ENCODE measurements at places on chromosomes 4 and X. TPM values are rescaled to one million over a fixed set of nuclear protein-coding genes. Genes with fewer than 3 reads are reported as not detected.
A peak's percentile ranks its signal among the peaks of the same experiment; 100 is the strongest.

DNA sequence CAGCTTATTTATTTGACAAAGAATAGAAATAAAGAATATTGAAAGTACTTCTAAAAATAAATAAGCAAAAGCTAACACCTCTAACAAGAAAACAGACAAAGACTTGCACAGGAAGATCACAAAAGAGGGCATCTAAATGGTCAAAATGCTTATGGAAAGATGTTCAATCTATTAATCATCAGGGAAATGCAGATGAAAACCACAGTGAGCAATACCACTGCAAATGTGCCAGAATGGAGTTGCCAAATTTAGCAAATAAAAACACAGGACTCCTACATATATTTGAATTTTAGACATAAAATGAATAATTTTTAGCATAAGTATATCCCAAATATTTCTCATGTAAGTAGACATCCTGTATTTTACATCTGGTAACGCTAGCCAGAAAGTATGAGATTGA is 56.1 kb upstream of the HPGD start:
- H3K4me3 ChIP-seq, result no peak overlapping the region
- H3K4me1 ChIP-seq, result no peaks in the 10 kb centered on the region
- H3K27ac ChIP-seq, result no peak overlapping the region
- DNase-seq, result no peak

DNA sequence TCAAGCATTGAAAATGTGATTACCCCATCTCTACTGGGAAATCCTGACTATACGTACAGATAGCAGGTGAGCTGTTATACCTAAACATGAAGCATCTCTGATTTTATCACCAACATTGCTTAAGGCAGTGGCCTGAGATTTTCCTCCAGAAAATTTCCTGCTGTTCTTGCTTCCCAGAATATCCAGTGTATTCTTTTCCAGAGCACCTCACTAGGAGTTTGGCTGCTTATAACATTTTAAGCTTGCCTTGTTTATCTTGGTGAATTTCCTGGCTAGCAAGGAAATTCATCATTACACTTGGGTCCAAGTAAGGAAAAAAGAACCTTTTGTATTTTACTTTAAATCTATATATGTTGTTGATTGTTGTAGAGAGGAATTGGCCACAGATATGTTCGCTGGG is 73.0 kb upstream of the CLCN4 start:
- no peaks in the 10 kb centered on the region for H3K36me3 ChIP-seq
- H3K4me3 ChIP-seq, result no peak overlapping the region
- no peaks in the 10 kb centered on the region for H3K27me3 ChIP-seq
- no peak overlapping the region for H3K27ac ChIP-seq
- no peak for DNase-seq

GRCh38 chrX:138845786-138846185 is 134.3 kb upstream of the FGF13 start:
- no peak for DNase-seq
- H3K27ac ChIP-seq, result no peak overlapping the region
- no peaks in the 10 kb centered on the region for H3K27me3 ChIP-seq
- no peaks in the 10 kb centered on the region for H3K36me3 ChIP-seq

- H3K4me3 ChIP-seq, result no peak overlapping the region
- no peak for DNase-seq
- H3K27me3 ChIP-seq, result no peaks in the 10 kb centered on the region
- H3K36me3 ChIP-seq, result no peaks in the 10 kb centered on the region
- H3K4me1 ChIP-seq, result no peaks in the 10 kb centered on the region
Observed at GRCh38 chr4:38519666-38520065, 144.3 kb upstream of the KLF3 start.

DNA sequence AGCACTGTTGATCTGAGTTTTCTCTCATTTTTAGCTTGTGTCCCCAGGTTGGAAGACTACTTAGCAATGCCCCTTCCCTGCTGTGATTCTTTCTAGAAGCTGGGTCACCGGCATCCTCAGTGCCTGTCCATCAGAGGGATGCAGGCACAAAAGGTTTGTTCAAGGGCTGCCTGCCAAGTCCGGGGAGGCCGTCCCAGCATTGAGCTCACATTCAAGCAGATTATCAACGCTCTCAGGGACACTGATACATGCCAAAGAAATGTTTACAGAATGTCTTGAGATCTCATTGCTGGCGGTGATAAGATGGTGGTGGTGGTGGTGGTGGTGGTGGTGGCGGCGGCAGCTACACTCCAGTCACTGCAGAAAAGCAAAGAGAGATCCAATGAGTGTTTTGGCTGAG is 79.6 kb upstream of the VCX3A start:
- DNase-seq, result no peak
- no peaks in the 10 kb centered on the region for H3K36me3 ChIP-seq
- H3K4me1 ChIP-seq, result no peaks in the 10 kb centered on the region

DNA sequence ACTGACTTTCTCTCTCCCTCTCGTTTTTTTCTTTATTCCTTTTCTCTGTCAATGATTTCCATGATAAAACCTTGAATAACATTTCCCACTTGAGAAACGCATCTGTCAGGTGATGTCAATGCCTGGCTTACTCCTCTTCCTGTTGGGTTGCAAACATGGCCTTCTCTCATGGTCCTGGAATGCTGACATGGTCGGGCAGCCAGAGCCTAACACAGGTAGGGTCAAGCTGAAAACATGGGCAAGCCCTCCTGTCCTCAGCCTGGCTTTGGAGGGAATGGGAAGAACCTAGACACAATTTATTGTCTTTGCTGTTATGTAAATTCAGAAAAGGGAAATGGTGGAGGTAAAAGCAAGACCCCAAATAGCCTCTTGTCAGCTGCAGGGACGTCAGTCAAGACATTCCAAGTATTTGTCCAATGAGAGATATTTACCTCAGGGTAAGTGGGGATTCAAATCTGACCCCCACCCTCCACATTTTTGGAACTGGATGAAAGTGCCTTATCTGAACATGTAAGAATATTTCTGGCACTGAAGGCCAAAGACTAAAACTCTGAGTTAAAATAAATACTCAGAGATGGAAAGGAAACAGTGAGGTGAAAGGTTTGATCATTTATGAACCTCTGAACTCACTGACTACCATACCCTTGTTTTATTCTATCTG is 473.8 kb downstream of the SPRY1 start:
- no peaks in the 10 kb centered on the region for H3K27me3 ChIP-seq
- no peak for DNase-seq
- H3K4me3 ChIP-seq, result no peak overlapping the region
- no peaks in the 10 kb centered on the region for H3K4me1 ChIP-seq

GRCh38 chr4:38605181-38605752 is 58.7 kb upstream of the KLF3 start:
- peaks cover 1% of the 10 kb centered on the region for H3K4me1 ChIP-seq
- no peaks in the 10 kb centered on the region for H3K27me3 ChIP-seq
- DNase-seq, result no peak
- no peak overlapping the region for H3K27ac ChIP-seq

DNA sequence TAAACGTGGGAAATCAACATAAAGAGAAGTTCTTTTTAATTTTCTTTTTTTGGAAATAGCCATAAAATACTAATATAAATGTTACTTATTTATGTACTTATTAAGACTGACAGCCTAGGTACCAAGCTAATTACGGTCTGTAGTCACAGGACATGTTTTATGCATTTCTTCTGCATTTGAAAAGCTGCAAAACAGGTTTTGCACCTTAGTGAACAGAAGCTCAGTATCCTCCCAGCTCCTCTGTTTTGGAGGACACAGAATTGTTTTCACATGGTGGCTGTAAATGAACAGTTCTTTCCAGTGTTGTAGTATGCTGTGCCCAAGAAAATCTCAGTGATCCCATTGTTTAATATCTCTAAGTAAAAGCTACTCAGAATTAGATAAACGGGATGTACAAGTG is 1788.0 kb upstream of the TENM3 start:
- H3K27ac ChIP-seq, result no peak overlapping the region
- H3K4me1 ChIP-seq, result no peaks in the 10 kb centered on the region
- H3K4me3 ChIP-seq, result no peak overlapping the region

GRCh38 chr4:79281566-79282359 is 44.1 kb downstream of the NAA11 start:
- H3K27ac ChIP-seq, result no peak overlapping the region
- H3K36me3 ChIP-seq, result no peaks in the 10 kb centered on the region
- H3K4me3 ChIP-seq, result no peak overlapping the region
- no peak for DNase-seq
- H3K27me3 ChIP-seq, result no peaks in the 10 kb centered on the region
- no peaks in the 10 kb centered on the region for H3K4me1 ChIP-seq

DNA sequence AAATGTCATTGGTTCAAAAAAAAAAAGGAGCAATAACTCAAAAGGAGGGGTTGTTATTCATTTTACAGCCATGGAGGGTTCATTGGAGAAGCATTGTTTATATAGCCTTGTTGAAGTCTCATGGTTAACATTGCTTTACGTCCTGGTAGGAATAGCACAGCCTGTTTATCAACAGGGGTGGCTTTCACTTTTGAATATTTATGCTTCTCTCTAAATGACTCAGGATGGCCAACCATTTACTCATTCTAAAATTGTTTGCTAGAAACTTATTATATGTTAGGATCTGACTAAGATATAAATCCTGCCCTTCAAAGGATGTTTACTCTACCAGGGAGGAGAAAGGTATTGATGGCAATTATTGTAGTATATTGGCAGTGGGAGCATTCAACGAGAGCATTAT is 534.1 kb upstream of the GALNTL6 start:
- H3K27me3 ChIP-seq, result no peaks in the 10 kb centered on the region
- H3K27ac ChIP-seq, result no peak overlapping the region
- DNase-seq, result no peak
- no peak overlapping the region for H3K4me3 ChIP-seq
- H3K36me3 ChIP-seq, result no peaks in the 10 kb centered on the region

- H3K27me3 ChIP-seq, result no peaks in the 10 kb centered on the region
- no peaks in the 10 kb centered on the region for H3K36me3 ChIP-seq
- H3K27ac ChIP-seq, result no peak overlapping the region
- DNase-seq, result no peak
Observed at GRCh38 chr4:88090898-88091297, 67.5 kb downstream of the ABCG2 start.

GRCh38 chr4:25847329-25847728 is 15.5 kb downstream of the SEL1L3 start:
- no peak overlapping the region for H3K27ac ChIP-seq
- no peaks in the 10 kb centered on the region for H3K27me3 ChIP-seq
- H3K4me1 ChIP-seq, result no peaks in the 10 kb centered on the region
- no peak for DNase-seq
- H3K36me3 ChIP-seq, result no peaks in the 10 kb centered on the region
- H3K4me3 ChIP-seq, result no peak overlapping the region

- H3K27ac ChIP-seq, result no peak overlapping the region
- no peak for DNase-seq
- H3K36me3 ChIP-seq, result no peaks in the 10 kb centered on the region
- H3K4me3 ChIP-seq, result no peak overlapping the region
- H3K27me3 ChIP-seq, result no peaks in the 10 kb centered on the region
Observed at GRCh38 chrX:127558811-127559210, 493.4 kb downstream of the ACTRT1 start.

DNA sequence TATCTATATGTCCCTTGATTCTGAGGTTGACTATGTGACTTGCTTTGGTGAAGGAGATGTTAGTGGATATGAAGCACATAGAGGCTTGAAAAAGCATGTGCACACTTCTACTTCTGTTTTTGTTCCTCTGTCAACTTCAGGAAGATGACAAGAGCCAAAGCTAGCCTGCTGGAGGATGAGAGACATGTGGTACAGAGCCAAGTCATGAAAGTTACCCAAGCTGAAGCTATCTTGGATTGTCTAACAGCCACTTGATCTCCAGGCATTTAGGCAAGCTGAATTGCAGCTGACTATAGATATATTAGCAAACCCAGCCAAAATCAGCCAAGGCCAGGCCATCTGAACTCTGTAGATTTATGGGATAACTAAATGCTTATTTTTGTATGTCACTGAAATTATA is 70.8 kb upstream of the DYNLT3 start:
- no peak overlapping the region for H3K27ac ChIP-seq
- no peaks in the 10 kb centered on the region for H3K4me1 ChIP-seq
- no peaks in the 10 kb centered on the region for H3K36me3 ChIP-seq
- no peak overlapping the region for H3K4me3 ChIP-seq
- no peak for DNase-seq

DNA sequence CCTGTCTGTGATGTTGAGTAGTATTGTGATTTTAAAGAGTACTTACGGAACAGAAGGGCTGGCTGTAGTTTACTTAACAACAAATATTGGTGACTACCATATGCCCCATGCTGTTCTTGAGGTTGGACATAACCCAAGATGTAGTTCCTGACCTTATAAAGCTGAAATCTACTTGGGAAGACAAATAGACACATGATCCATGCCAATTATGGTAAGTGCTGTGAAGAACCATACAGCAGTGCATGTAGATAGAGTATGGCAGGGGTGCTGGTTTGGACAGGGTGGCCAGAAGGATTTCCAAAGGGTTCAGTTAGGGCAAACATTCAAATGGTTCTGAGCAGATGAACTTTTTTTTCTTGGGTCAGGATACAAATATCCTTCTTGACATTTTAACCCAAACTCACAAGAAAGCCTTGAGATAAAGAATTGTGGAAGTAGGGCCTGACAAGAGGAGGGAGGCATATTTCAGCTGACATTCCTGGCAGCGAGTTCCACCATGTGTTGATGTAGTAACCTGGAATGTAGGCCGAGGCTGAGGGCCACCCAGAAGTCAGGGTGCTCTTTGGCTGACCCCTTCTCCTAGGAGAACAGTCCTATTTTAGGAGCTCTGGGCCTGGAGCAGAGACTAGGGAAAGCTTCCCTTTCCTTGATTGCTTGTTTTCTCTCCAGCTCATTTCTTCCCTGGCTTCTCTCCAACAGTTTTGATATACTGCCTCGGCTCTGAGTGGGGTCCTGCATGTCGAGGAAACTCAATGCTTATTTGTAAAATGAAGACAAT is 74.2 kb downstream of the FREM3 start:
- DNase-seq, result peak; percentile 79
- no peak overlapping the region for H3K27ac ChIP-seq
- no peaks in the 10 kb centered on the region for H3K36me3 ChIP-seq
- H3K4me1 ChIP-seq, result peaks cover 3% of the 10 kb centered on the region

GRCh38 chr4:155134136-155134535 is 74.3 kb upstream of the NPY2R start:
- no peaks in the 10 kb centered on the region for H3K36me3 ChIP-seq
- no peak for DNase-seq
- no peak overlapping the region for H3K27ac ChIP-seq
- H3K27me3 ChIP-seq, result no peaks in the 10 kb centered on the region
- H3K4me1 ChIP-seq, result no peaks in the 10 kb centered on the region

Gene ERVMER34-1
- 1.0 TPM for polyA plus RNA-seq

Gene GUCY1B1
- polyA plus RNA-seq, result 17.9 TPM

Gene RLIM
- polyA plus RNA-seq, result 9.9 TPM

Measured in ovary (tissue), 10 donors.